Stimulated activated memory B cell treated with anti-CD40 and anti-IgM and Interleukin-4, amounts not matched to agents 10 μg/mL and 1 μg/mL and 100 μg/mL, for 72 hours (primary cell): ENCODE measurements at places on chromosomes 1 and 21.
A peak's percentile ranks its signal among the peaks of the same experiment; 100 is the strongest.

DNA sequence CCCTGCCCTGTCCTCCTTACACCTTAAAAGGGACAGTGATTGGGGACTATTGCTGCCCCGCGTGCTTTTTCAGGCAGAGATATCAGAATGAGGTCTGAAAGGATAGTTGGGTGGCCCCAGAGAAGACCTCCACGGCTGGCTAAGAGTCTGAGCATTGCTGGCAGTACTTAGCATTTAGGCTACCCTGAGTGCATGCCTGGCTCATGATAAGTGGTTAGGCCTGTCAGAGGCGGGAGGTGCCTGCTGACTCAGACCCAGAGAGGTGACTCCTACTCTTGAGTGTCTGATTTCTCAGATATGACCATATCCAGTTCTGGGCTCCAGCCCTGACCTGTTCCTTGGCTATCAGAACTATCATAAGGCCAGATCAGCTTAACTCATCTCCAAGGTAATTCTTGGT lies 213.7 kb downstream of the PBX1 start:
- H3K36me3 ChIP-seq: no peaks in the 10 kb centered on the region
- no peaks in the 10 kb centered on the region for H3K27me3 ChIP-seq
- H3K27ac ChIP-seq: no peak overlapping the region
- H3K4me1 ChIP-seq: no peaks in the 10 kb centered on the region
- ATAC-seq: peak; percentile 59

GRCh38 chr1:232207073-232207866 lies 422.7 kb downstream of the SIPA1L2 start:
- H3K4me1 ChIP-seq: no peaks in the 10 kb centered on the region
- peaks cover 12% of the 10 kb centered on the region for H3K27me3 ChIP-seq
- no peak overlapping the region for H3K27ac ChIP-seq
- H3K4me3 ChIP-seq: no peak overlapping the region

GRCh38 chr1:165827268-165828102 lies at the start of gene UCK2:
Gene UCK2 (plus strand): TSS chr1:165827614. CDS start chr1:165827834, 220 bp downstream.
- H3K27me3 ChIP-seq: no peaks in the 10 kb centered on the region
- ATAC-seq: peak; percentile 90
- peak within 1 kb of the TSS; percentile 95 for H3K27ac ChIP-seq
- peak within 1 kb of the TSS; percentile 96 for H3K4me3 ChIP-seq
- H3K4me1 ChIP-seq: peaks cover 23% of the 10 kb centered on the region
- H3K36me3 ChIP-seq: no peaks in the 10 kb centered on the region

GRCh38 chr1:42209526-42210251 lies 45.1 kb upstream of the GUCA2A start:
- no peak for ATAC-seq
- H3K36me3 ChIP-seq: peaks cover 61% of the 10 kb centered on the region
- no peaks in the 10 kb centered on the region for H3K27me3 ChIP-seq
- no peak overlapping the region for H3K4me3 ChIP-seq

DNA sequence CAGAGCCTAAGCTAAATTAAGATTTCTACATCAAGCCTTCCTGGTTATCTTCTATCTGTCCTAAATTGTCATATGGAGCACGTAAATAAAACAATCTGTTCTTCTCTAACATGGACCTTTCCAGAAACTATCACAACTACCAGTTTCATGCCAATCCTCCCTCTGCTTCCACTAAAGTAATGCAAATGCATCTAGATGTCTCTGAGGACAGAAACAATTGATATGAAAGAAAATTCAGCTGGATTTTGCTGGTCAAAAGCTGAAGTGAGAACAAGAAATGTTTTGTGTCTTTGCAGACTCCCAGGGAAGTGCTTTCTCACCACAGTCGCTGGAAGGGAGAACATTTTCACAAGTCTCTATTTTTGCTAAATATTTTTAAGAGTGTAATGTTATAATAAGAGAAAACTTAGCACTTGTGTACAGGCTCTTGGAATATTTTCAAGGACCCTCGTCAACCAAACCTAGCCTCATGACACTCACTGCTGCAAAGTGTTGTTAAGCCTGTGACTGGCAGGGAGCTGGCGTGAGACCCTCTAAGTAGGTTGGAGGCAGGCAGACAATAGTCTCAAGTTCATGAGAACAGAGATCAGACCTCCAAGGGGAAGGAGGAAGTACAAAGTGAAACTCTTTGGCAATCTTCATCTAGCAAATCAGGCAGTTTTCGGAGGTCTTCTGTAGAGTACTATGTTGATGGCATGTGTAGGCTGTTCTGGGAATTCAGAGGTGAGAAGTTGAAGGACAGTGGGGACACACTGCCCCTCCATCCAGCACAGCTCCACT lies 38.8 kb downstream of the DNASE2B start:
- H3K4me3 ChIP-seq: no peak overlapping the region
- no peak overlapping the region for H3K27ac ChIP-seq
- ATAC-seq: peak; percentile 67
- no peaks in the 10 kb centered on the region for H3K27me3 ChIP-seq
- H3K4me1 ChIP-seq: no peaks in the 10 kb centered on the region

DNA sequence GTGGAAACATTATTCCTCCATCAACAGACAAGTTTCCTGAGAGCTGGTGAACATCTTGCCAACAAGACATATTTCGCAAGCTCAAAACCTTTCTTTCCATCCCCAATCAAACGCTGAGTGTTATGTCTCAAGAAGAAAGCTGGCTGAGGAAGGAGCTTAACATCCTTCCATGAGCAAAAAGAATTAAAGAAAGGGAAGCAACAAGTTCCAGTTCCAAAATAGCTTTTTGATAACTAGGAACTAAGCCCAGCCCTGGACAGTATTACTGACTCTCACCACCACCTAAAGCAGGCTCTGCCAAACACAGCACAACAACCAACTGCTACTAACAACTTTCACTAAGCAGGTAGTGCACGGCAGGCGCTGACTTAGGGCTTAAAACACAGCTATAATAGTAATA lies 50.2 kb downstream of the CAPZB start:
- no peaks in the 10 kb centered on the region for H3K27me3 ChIP-seq
- no peak for ATAC-seq
- peak overlapping the region; percentile 19 for H3K27ac ChIP-seq
- H3K4me1 ChIP-seq: peaks cover 76% of the 10 kb centered on the region
- H3K36me3 ChIP-seq: peaks cover 30% of the 10 kb centered on the region

- H3K27ac ChIP-seq: no peak overlapping the region
- no peaks in the 10 kb centered on the region for H3K27me3 ChIP-seq
- H3K4me1 ChIP-seq: peaks cover 7% of the 10 kb centered on the region
- ATAC-seq: peak; percentile 79
Measured at GRCh38 chr21:23853796-23854379, 1753.4 kb downstream of the MRPL39 start.

DNA sequence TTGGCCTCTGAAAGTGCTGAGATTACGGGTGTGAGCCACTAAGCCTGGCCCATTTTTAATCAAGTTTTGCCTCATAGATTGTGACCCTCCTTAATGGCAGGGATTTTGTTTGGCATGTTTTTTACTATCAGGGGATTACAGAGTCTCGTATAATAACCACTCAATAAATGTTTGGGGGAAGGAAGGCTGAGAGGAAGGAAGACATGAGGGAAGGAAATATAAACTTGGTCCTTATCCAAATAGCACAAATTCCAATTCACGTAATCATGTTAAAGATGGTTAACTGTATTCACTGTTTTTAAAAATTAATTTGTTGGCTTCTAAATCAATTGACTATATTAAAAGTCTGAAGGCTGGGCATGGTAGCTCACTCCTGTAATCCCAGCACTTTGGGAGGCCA lies 30.9 kb upstream of the SERTAD4 start:
- H3K4me1 ChIP-seq: no peaks in the 10 kb centered on the region
- no peak overlapping the region for H3K27ac ChIP-seq

DNA sequence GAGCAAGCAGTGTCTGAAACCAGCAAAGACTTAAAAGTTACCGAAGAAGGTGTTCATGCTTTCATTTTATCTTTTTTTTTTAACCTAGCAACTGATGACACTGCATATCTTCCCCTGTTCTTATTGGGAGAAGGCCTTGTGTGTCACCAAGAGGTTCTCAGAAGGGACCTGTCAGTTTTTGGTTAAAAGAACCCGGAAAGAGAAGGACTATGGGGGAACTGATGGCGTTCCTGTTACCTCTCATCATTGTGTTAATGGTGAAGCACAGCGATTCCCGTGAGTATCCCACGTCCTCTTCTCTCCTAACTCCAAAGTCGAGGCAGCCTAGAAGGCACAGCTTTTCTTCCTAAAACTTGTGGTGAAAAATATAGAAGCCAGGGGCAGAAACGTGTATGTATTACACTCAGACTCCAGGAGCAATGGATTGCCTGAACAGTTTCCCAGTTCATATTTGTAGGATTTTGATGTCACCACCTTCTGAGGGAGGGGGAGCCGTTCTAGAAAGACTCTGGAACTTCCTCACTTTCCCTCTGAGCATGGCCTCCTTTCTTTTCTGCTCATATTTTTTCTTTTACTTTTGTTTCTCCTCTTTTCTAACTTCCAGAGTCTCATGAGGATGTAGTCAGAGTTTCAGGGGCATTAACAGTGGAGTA lies at the start of gene MR1:
MR1 (plus strand) TSS at position 185 of the 653 bp plus-strand sequence; CDS start at position 210, 25 bp downstream.
- peak within 1 kb of the TSS; percentile 100 for H3K27ac ChIP-seq
- peaks cover 16% of the 10 kb centered on the region for H3K36me3 ChIP-seq
- H3K27me3 ChIP-seq: no peaks in the 10 kb centered on the region
- H3K4me3 ChIP-seq: peak within 1 kb of the TSS; percentile 92

DNA sequence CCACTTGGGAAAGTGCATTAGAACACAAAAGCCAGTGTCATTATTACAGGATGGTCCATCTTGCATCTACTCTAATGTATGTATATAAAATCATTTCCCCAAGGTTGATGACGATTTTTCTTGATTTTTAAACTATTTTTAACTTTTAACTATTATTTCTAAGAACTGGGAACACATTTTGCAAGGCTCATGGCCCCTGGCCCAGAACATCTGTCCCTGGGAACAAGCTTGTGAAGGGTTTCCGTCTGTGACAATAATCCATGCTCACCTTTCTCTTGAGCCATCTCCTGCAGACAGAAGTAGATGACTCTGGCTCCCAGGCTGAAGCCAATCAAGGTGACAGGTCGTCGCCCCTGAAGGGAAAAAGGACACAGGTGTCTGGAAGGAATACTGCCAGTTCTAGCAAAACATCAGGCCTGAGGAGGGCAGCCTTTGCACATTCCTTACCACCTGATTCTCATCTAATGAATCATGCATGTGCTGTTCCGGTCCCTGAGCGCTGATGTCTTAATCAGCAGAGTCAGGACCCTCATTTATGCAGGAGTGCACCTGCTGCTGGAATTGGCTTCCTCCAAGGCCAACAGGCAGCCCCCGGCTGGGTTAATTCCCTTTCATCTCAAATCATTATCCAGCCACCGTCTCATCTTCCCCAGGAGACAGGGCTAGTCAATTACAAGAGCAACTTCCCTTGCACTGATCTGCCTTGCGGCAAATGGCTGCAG lies 62.5 kb downstream of the TMCO4 start:
- H3K4me3 ChIP-seq: no peak overlapping the region
- ATAC-seq: no peak
- no peak overlapping the region for H3K27ac ChIP-seq
- no peaks in the 10 kb centered on the region for H3K27me3 ChIP-seq
- peaks cover 88% of the 10 kb centered on the region for H3K36me3 ChIP-seq
- no peaks in the 10 kb centered on the region for H3K4me1 ChIP-seq

DNA sequence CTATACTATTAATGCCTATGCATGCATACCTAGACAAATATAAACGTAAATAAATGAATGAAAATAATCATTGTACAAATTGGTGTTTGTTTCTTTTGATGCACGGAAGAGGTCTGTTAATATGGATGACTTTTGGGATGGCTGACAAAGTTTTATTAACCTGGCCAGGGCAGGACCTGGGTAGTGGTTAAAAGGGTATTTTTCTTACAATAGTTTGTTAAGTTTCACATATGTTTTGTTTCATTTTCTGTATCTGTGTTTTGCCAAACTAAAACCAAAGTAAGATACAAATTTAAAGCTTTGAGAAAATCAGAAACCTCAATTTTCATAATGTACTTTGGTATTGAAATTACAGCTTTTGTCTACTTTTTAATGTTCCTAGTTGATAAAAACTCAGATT lies 222.7 kb upstream of the OLFM3 start:
- H3K27me3 ChIP-seq: no peaks in the 10 kb centered on the region
- no peak overlapping the region for H3K4me3 ChIP-seq
- no peaks in the 10 kb centered on the region for H3K4me1 ChIP-seq
- H3K36me3 ChIP-seq: no peaks in the 10 kb centered on the region
- H3K27ac ChIP-seq: no peak overlapping the region

GRCh38 chr1:155029513-155030242 lies 3.9 kb downstream of the DCST2 start:
- peaks cover 17% of the 10 kb centered on the region for H3K27me3 ChIP-seq
- ATAC-seq: no peak
- H3K4me3 ChIP-seq: no peak overlapping the region
- no peaks in the 10 kb centered on the region for H3K36me3 ChIP-seq
- no peak overlapping the region for H3K27ac ChIP-seq

GRCh38 chr21:46388206-46388880 lies 64.4 kb downstream of the PCNT start:
- no peaks in the 10 kb centered on the region for H3K27me3 ChIP-seq
- no peaks in the 10 kb centered on the region for H3K4me1 ChIP-seq
- H3K36me3 ChIP-seq: peaks cover 71% of the 10 kb centered on the region
- H3K27ac ChIP-seq: no peak overlapping the region
- no peak for ATAC-seq
- no peak overlapping the region for H3K4me3 ChIP-seq

DNA sequence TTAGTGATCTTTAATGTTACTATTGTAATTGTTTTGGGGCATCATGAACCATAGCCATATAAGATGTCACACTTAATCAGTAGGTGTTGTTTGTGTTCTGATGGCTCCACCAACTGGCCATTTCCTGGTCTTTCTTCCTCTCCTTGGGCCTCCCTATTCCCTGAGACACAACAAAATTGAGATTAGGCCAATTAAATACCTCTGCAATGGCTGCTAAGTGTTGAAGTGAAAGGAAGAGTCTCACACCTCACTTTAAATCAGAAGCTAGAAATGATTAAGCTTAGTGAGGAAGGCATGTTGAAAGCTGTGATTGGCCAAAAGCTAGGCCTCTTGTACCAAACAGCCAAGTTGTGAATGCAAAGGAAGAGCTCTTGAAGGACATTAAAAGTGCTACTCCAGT lies 30.7 kb downstream of the PPP2R5A start:
- no peaks in the 10 kb centered on the region for H3K36me3 ChIP-seq
- no peak overlapping the region for H3K4me3 ChIP-seq
- H3K27me3 ChIP-seq: no peaks in the 10 kb centered on the region
- no peak overlapping the region for H3K27ac ChIP-seq

DNA sequence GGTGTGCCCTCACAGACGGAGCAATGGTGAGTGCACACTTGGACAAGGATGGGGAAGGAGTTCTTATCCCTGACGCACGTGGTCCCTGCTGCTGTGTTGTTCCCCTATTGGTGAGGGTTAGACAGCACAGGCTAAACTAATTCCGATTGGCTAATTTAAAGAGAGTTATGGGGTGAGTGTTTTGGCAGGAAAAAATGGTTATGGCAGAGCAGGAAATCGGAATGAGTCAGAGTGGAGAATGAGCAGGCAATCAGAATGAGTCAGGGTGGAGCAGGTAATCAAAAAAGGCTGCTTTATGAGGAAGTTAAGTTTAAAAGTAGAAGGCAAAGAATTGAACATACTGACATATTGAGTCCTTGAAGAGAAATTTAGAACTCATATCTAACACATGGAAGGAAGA lies 100.5 kb downstream of the NGF start:
- ATAC-seq: no peak
- no peak overlapping the region for H3K27ac ChIP-seq
- H3K36me3 ChIP-seq: no peaks in the 10 kb centered on the region
- no peak overlapping the region for H3K4me3 ChIP-seq
- H3K4me1 ChIP-seq: no peaks in the 10 kb centered on the region

GRCh38 chr1:179103999-179104398 lies 22.1 kb downstream of the TOR3A start:
- no peak for ATAC-seq
- no peak overlapping the region for H3K27ac ChIP-seq
- H3K4me3 ChIP-seq: no peak overlapping the region
- H3K36me3 ChIP-seq: peaks cover 18% of the 10 kb centered on the region
- H3K4me1 ChIP-seq: no peaks in the 10 kb centered on the region
- no peaks in the 10 kb centered on the region for H3K27me3 ChIP-seq

GRCh38 chr1:182952677-182953444 lies at the start of gene SHCBP1L:
Gene SHCBP1L (minus strand): TSS chr1:182953166. CDS start chr1:182953133, 33 bp downstream.
- peak; percentile 55 for ATAC-seq
- H3K4me1 ChIP-seq: peaks cover 6% of the 10 kb centered on the region
- no peaks in the 10 kb centered on the region for H3K36me3 ChIP-seq
- H3K4me3 ChIP-seq: peak within 1 kb of the TSS; percentile 29
